Activated T-cell treated with anti-CD3 and anti-CD28 coated beads, Interleukin-2, amount 50 U/mL, for 1 hour (primary cell): ENCODE measurements at places on chromosomes 5 and 9.

DNA sequence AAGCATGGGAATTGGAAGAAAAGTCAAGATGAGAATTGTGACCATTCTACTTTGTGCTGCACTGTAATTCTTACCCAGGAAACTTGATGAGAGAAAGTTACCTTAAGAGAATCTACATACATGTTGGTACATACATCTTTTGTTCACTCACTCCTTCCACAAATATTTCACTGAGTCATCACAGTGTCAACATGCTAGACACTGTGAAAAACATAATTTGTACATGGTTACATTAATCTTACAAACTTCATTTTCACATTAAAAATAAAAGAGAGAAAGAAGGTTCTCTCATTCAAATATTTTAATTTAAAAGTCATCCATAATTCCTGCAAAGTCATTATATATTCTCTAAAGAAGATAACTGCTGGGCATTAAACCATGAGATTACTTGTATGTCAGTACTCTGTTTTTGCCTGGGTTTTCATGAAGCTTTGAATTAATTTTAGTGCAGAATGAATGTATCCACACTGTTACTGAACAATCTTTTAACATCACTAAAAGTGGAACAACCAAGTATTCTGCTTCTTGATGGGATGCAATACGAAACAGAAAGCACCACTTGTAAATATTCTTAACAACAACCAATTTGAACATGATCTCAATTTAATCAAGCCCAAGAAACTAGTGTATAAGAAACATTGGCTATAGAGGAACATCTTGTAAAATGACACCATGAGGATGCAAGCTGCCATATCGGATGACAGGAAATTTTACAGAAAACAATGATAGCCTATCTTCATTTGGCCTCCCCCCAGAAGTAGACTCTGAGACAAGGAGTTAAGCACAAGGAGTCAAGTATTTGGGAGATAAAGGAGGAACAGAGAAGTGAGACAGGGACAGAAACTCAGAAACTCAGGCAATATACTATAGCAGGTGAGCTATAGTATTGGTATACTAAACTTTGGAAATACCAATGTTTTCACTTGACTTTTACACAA is 28.4 kb downstream of the ERP44 start:
- DNase-seq = no peak

GRCh38 chr5:13472842-13473241 is 471.6 kb downstream of the DNAH5 start:
- no peak for DNase-seq

- DNase-seq = no peak
These were observed 220.9 kb upstream of the TUT7 start for GRCh38 chr9:86575137-86575536.

DNA sequence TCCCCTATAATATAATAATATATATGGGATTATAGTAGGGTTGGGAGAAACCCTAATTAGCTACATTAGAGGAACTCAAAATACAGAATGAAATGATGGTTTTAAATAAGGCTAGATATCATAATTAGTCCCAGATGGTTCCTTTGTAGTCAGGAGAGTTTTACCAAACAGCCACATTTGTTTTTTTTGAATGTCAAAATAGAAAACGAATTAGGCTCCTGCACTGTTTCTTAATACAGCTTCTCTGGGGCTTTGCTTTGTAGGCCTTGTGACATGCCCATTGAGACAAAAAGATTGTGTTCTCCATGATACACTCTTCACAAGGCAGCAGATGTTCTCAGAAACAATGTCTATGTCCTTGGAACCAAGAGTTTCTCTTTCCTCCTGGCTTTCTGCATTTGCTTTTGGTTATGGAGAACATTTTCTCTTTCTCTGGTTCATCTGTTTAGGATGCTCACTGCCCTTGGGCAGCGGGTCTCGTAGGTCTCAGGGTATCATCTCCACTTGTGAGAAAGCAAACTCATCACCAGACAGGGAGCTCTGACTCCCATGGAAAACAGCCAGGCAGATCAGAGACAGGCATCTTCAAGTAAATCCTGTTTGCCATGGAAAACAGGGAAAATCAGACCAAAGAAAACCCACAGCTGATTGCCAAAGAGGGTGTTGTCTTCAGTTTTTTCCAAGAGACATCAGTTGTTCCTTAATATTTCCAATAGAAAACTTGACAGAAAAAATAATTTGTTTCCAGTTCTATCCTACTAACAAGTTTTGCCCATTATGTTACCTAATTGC is 54.1 kb upstream of the RPS23 start:
- DNase-seq = no peak

GRCh38 chr5:41794471-41794870 is 75.8 kb downstream of the OXCT1 start:
- DNase-seq = no peak

DNA sequence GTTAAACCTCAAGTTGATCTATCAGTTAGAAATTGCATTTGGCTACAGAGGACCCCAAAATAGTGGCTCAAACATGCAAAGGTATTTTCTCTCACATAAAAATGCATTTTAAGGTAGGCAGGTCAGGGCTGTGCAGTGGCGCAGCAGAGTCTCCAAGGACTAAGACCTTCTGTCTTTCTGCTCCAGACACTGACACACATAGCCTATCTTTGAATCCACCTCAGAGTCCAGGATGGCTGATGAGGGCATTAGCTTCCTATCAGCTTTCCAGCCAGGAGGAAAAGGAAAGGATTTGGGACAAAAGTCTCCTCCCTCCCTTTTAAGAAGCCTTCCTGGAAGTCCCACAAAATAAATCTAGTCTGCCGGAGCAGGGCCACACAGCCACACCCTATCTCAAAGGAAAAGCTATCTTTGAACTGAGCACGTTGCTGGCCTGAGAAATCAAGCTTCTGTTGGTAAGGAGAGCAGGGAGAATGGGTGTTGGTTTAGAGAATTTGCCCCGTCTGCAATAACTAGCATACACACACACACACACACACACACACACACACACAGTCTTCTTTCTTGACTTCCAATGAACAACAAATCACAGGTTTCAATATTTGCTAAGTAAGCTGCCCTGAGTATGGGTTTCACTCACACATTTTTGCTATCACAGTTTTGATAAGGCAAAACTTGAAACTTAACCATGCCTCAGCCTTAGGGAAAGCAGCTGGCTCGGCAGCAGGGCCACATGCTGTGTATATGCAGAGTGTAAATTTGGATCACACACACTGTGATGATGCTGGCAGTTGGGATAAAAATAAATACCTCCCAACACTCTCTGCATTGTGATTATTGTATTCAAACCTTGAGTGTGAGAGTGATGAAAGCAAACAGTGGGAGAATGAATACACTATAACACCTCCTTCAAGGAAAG is 116.6 kb upstream of the MAP3K1 start:
- no peak for DNase-seq

- no peak for DNase-seq
These were observed 20.8 kb upstream of the CTNNAL1 start for GRCh38 chr9:109033941-109034700.

GRCh38 chr5:172801179-172801671 is 30.2 kb upstream of the DUSP1 start:
- no peak for DNase-seq

DNA sequence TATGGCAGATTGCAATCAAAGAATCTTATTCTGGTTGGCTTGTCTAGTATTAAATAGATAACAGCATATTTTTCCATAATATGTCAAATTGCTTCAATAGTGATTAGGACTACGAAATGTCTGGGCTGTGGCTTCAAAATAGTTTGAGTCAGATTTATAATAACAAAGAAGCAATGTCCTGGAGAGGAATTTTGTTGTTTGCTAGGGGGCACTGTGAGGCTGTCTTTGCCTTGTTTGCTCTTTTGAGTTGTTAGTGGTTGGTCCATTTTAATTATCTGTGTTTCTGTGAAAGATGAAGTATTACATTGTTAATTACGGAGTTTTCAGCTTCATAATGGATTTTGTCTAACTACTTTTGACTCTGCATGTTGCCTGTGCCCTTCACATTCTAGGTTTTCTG is 713.6 kb downstream of the TLE4 start:
- no peak for DNase-seq

- no peak for DNase-seq
These were observed 692.0 kb upstream of the DMAC1 start for GRCh38 chr9:8491563-8491962.

DNA sequence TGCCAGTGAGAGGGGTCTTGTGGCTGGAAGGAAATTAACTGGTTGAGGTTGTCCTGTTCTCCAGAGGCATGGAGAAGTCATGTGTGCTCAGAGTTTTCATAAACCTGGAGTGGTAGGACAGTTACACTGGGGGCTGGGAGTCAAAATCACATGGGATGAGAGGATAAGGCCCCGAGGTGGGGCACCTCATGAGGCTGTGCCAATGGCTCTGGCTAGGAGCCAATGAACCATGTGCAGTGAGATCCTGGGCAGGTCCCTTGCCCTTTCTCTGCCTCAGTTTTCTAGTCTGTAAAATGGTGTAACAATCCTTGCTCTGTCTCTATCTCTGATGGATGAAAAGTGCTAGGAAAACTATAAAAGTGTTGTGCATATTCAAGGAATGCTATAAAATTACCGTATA is 7.0 kb upstream of the SYNPO start:
- no peak for DNase-seq

DNA sequence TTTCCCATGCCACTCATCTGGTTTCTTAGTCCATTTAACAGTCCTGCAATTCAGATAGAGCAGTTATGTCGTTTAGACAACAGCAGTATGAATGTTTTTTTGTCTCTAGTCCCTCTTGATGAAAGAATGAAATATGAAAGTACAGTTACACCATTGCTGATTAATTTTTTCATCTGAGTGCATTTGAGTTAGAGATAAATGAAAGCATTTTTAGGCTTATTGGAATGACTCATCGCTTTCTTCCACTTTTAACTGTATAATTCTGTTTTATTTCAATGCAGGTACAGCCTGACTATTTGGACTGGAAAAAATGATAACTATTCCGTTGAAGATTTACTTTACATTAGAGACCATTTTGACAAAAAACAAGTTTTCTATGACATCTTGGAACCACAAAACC is 28.7 kb downstream of the ANKRD34B start:
- DNase-seq = no peak

GRCh38 chr9:81969971-81970370 is 18.6 kb upstream of the SPATA31D1 start:
- DNase-seq = no peak

DNA sequence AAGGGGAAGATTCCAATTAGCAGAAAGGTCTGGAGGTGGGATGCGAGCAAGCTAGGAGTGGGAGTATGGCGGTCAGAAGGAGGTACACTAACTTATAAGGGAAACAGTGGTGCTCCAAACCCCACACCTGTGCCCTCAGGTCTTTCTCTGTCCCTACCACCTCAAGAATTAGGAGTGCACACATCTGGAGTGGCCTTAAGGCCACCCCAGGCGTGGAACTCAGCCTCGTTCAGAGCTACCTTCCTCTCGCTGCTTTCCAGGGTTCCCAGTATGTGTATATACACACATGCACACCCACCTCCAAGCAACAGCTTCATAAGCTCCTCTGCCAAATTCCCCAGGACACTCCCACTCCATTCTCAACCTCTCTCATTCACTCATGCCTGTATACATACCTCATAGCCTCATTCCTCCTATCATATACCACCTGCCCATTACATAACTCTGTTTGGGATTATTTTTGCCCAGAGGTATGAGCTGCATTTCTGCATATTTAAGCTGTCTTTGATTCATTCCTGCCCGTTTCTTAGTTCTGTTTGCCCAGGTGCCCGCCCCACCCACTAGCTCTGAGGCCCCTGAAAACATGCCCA is 118.7 kb downstream of the PSD2 start:
- no peak for DNase-seq

DNA sequence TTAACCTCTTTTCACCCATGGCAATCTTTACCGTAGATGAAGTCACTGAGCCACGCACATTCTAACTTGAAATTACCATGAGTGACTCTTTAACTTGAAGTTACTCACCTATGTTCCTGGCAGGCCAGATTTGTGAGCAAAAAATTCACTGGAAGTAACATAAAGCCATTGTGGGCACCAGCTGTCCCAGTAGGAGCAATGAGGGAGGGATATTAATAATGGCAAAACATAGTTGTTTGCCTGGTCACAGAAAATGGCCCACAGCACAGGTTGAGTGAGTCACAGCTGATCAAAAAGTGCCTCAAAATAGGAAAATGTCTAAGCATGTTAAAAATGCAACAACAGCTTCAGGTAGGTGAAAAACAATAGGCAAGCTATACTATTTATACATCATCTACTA is 146.6 kb downstream of the EFNA5 start:
- DNase-seq = no peak

DNA sequence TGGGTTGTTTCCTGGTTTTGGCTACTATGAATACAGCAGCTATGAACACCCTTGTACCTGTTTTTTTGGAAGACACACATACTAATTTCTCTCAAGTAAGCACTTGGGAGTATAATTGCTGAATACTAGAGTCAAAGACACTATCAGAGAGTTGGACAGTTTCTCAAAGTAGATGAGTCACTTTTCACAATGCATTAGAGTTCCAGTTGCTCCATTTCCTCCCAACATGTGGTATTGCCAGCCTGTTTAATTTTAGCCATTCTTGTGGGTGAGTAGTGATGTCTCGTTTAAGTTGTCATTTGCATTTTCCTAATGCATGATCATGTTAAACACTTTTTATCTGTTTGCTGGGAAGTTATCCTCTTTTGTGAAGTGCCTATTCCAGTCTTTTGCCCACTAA is 81.6 kb upstream of the GDNF start:
- DNase-seq = no peak

GRCh38 chr5:1176473-1177391 is 24.7 kb upstream of the SLC6A19 start:
- no peak for DNase-seq

DNA sequence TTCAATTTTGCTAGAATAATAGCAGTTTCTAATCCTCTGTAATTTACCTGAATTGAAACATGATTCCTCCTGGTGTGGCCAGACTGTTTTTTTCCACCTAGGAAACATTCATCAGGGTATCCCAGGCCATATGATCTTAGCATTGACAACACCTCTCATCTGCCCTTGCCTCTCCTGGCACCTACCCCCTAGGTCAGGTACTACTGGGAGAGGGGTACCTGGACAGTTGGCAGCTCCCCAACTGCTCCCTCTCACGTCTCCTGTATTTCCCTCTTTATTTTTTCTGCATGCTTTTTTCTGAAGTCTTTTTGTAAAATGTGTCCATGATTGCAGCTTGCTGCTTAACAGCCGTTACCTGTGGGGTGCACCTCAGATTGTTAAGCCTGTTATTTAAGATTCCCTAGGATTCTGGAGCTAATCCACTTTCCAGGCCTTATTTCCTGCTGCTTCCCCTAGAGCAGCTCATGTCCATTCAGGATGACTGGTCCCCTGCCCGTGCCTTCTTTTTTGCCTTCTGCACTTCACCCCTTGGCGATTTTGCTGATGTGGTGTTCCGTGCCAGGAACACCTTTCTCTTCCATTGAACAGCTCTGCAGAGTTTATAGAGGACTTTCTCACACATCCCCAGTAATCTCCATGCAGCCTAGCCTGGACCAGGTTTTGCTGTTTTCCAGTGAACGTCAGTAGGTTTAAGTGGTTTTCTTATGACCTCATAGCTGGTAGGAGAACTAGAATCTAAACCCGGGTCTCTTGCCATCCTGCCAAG is 33.6 kb downstream of the SNX30 start:
- no peak for DNase-seq
